ENCODE measurements at places on chromosomes 1 and 21. TPM values are rescaled to one million over a fixed set of nuclear protein-coding genes. Genes with fewer than 3 reads are reported as not detected.

Gene PRAMEF10
- total RNA-seq = not detected

Gene CBS
- total RNA-seq = 44.9 TPM

Gene MMP23B
- total RNA-seq = 0.78 TPM

DNA sequence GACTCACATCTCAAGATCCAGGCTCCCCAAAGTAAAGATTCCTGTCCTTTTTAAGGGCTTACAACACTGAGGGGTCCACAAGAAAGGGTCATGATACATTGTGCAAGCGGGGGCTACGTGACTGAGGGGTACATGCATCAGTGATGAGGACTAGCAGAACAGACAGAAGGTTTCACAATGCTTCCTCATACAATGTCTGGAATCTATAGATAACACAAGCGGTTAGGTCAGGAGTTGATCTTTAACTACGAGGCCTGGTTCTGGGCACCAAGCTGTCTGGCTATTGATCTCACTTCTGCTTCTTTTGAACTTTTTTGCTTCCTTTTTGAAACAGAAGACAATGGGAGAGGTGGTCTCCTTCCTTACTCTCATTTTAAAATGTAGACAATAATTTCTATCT lies 718.6 kb downstream of the AMY1C start:
- DNase-seq = no peak

- DNase-seq = no peak
These were observed 203.9 kb downstream of the ZNF326 start for GRCh38 chr1:90198616-90199332.

GRCh38 chr1:14677292-14677971 lies 78.9 kb downstream of the KAZN start:
- DNase-seq = no peak

DNA sequence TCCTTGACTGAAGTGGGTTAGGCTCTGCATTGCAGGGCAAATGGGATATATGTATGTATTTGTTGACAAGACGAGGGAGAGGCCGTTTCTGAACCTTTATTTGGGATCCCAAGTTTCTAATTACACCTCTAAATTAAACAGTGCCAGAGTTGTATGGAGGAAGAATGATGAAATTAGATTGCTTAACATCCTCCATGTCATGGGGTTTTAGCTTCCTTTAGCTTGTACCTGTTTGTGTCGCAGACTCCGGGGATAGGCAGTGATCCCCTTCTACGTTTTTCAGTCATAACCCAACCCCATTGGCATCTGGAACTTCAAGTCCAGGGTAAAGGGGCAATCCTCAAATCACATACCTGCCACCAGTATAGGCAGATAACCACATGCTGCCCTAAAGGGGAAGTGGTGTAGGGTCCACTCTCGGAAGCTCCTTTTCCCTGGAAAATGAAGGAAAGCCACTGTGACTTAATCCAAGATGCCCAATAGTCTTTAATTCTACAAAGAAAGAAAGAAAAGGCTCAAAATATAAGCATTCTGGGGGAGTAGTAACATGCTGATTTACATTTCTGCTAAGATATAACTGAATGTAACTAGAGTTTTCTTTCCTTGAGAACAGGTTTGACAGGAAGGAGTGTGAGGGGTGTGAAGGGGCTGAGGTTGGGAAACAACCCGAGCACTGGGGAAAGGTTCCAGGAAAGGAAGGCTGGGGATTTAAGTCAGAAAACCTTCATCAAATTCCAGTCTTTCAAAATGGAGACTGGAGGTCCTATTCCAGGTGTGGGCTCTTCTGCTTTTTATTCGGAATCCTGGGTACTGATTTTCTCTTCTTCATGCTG lies 77.6 kb downstream of the RGL1 start:
- DNase-seq = no peak

GRCh38 chr1:118254491-118255425 lies 69.7 kb upstream of the SPAG17 start:
- no peak for DNase-seq

DNA sequence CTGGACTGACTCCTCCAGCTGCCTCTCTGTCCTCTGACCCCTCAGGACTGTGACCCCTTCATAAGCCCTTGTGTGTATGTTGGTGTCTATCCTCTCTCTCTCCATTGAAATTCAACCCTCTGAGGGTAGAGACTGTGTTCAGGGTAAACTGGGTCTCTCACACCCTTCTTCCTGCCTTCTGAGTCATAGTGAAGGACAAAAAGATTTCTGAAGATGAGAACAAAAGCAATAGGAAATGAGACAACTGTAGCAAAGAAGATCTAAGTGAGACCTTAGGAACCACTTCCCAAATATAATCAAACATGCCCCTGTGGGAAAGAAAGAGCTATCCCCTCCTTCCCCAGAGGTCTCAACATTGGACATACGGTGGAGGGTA lies 16.9 kb downstream of the NUAK2 start:
- DNase-seq = no peak

GRCh38 chr1:48939828-48940227 lies 163.1 kb upstream of the BEND5 start:
- DNase-seq = no peak

- no peak for DNase-seq
These were observed 625.9 kb upstream of the PKN2 start for GRCh38 chr1:88058205-88058604.

GRCh38 chr21:43372663-43373361 lies 54.1 kb downstream of the SIK1 start:
- peak; percentile 77 for DNase-seq

DNA sequence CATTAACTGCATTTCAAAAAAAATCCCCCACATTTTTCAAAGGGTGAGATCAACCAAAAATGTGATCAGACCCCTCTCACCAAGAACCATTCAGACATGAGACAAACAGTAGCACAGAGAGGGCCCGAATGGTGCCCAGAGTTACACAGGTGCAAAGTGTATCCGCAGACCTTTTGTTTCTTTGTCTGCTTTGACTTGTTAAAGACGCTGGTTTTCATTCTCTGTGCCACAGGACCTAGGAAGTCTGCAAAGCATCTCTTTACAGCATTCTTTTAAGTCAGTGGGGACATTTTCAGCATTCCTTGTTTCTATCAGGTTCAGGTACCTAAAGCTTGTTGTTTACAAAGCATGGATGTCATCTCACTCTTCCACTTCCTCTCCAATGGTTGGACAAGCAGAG lies 87.2 kb upstream of the MAP1LC3C start:
- no peak for DNase-seq

GRCh38 chr1:111704240-111704639 lies 35.0 kb downstream of the INKA2 start:
- DNase-seq = no peak
